Activated CD4-positive, alpha-beta T cell treated with anti-CD3 and anti-CD28 coated beads for 24 hours (primary cell): ENCODE measurements at places on chromosomes 3 and 15.

DNA sequence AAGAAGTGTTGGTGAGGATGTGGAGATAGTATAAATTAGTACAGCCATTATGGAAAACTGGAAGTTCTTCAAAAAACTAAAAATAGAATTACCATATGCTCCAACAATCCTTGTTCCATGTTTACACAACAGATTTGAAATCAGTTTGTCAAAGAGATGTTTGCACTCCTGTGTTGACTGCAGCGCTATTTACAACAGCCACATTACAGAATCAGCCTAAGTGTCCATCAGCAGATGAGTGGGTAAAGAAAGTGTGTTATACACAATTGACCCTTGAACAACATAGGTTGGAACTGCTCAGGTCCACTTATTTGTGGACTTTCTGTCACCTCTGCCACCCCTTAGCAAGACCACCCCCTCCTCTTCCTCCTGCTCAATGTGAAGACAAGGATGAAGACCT is 34.7 kb downstream of the LMLN start:
- no peak for DNase-seq

DNA sequence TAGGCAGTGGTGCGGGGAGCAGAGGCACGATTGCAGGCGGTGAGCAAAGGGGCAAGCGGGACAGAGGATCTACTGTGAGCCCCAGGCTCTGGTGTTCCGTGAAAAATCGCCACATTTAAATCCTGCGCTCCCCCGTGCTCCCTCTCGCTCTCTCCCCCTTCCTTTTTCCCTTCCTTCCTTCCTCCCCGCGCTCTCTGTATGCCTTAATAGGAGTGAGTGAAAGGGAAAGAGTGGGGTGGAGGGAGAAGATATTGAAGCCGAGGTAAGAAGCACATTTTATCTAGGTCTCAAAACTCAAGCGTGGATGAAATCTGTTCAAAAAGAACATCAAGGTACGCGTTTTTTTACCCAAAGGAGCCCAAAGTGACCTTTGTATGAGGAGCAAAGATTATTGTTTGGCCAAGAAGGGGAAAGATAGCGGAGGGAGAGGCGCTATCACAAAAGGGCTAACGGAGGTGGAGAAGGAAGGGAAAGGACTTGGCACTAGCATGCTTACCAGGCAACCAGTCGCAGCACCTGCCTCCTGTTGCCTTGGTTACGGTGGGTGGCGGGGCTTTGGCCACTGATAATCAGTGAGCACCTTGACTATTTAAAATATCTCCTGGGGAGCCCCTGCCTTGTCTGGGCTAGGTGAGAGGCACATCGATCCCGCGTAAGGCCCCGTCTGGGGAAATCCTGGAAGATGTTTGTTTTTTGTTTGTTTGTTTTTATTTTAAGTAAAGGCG is 14.9 kb upstream of the AEN start:
- DNase-seq, result no peak

- no peak for DNase-seq
Measured at GRCh38 chr3:53534676-53535400, 40.4 kb downstream of the CACNA1D start.

DNA sequence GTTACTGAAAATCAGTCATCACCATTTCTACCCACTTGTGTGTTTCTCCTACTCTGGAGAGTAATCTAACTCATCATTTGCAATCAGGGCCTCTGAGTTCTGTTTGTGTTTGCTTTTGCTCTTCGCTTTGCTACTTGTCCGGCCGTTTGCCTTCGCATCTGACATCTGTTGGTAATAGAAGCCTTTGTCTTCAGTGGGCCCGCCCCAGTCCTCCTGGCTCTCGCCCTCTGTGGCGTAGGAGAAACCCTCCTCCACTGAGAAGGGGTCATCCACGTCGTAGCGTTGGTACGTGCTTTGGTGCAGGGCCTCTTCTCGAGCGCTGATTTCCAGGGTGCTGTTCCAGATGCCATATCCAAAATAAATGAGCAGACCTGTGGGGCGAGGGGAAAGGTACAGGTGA is 48.3 kb downstream of the CLDN11 start:
- no peak for DNase-seq

GRCh38 chr15:58227706-58228543 is 89.7 kb downstream of the AQP9 start:
- DNase-seq, result peak; percentile 56
